ENCODE measurements at places on chromosomes 6 and 20. TPM values are rescaled to one million over a fixed set of nuclear protein-coding genes. Genes with fewer than 3 reads are reported as not detected.
A peak's percentile ranks its signal among the peaks of the same experiment; 100 is the strongest.

DNA sequence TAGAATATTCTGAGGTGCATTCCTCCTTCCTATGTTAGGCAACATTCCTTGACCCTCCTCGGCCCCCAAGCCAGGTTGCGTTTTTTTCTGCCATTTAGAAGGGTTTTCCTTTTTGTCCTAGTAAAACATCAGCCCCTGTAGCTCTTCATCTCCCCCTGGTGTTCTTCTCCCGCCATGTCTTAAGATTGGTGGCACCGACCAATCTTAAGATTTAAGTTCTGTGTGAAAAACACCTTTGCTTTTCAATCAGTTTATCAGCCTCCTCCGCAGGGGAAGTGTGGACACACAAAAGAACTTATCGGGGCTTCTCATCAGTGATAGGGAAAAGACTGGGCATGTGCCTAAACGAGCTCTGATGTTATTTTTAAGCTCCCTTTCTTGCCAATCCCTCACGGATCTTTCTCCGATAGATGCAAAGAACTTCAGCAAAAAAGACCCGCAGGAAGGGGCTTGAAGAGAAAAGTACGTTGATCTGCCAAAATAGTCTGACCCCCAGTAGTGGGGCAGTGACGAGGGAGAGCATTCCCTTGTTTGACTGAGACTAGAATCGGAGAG lies 719 bp upstream of the EDN1 start:
- H3K4me1 ChIP-seq = peaks cover 8% of the 10 kb centered on the region
- peak overlapping the region; percentile 54 for H3K27ac ChIP-seq
- no peaks in the 10 kb centered on the region for H3K27me3 ChIP-seq
- no peaks in the 10 kb centered on the region for H3K36me3 ChIP-seq
- DNase-seq = peak; percentile 62
- peak overlapping the region; percentile 88 for H3K4me3 ChIP-seq

DNA sequence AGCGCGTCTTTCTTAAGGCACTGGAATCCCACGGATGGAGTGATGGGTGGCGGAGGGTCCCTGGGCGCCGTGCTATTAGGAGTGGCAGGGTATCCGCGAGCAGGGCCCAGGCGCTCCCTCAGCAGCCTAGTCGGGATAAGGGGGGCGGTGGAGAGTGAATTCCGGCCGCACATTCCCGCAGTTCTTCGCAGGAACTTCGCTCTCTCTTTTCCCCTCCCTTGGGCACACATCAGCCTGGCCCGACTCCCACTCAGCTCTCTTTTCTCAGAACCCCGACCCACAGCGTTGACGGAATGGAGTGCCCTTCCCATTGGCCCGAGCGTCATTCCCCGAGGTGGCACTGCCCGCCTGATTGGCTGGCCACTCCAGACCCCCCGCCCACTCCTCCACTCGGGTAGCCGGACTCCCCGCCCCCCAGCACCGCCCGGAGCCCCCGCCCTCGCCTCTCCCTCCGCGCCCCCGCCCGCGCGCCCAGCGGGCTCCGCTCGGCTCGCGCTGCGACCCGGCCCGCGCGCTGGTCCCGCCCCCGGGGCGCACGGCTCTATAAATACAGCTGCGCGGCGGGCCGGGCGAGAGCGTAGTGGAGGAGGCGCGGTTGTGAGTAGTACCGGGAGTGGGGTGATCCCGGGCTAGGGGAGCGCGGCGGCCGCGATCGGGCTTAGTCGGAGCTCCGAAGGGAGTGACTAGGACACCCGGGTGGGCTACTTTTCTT lies at the start of gene ID4:
Gene ID4 (plus strand): TSS at position 572 of the 712 bp plus-strand sequence. CDS start 385 bp downstream, outside the sequence.
- no peaks in the 10 kb centered on the region for H3K4me1 ChIP-seq
- DNase-seq = no peak
- H3K27ac ChIP-seq = no peak within 1 kb of the TSS
- H3K27me3 ChIP-seq = no peaks in the 10 kb centered on the region

DNA sequence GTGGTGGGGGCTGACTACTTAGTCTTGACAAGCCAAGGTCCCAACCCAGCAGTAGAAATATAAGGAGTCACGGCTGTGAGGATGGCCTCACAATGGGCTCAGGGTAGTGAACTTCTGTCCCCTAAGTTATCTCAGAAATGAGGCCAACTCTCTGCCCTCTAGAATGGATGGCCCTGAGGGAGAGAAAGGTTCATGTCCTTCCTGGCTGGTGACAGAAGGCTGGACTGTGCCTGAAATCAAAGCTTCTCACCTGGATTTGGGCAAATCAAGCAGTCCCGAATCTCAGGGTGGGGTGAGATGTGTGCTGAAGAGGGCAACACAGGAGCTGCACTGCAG lies 12.7 kb downstream of the RRP36 start:
- H3K4me3 ChIP-seq = no peak overlapping the region
- no peak overlapping the region for H3K27ac ChIP-seq
- peaks cover 13% of the 10 kb centered on the region for H3K36me3 ChIP-seq
- H3K4me1 ChIP-seq = no peaks in the 10 kb centered on the region

DNA sequence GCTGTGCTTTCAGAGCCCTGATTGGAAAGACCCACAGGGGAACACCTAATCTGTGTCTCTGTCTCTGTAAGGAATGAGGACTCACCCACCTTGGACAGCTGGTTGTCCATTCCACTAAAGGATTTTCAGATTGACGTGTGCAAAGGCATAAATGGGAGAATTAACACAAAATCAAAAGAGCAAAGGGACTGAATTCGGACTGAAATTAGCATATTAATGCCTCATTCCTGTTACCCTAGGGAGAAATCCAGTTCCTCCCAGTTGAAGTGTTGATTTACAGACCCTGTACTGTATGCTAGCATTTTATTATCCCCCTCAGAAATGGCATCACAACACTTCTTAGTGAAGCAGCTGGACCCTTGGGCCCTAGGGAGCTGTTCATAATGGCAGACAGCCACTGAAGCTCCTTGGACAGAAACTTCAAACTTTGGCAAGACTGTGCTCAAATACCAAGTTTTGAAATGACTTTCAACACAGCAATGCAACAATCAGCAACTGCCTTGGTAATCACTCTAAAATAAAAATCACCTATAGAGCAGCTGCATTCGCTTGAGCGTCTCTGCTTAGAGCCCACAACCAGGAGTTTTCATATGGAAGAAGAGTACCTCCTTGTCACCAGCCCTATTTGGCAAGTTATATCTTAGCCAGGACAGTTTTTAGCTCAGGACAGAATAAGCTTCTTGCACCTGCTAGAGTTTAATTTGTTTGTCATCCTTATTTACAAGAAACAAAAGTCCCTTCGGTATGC lies 118.1 kb downstream of the TRDN start:
- H3K27ac ChIP-seq = no peak overlapping the region
- H3K4me3 ChIP-seq = no peak overlapping the region
- DNase-seq = no peak
- H3K4me1 ChIP-seq = no peaks in the 10 kb centered on the region
- no peaks in the 10 kb centered on the region for H3K27me3 ChIP-seq
- H3K36me3 ChIP-seq = no peaks in the 10 kb centered on the region

DNA sequence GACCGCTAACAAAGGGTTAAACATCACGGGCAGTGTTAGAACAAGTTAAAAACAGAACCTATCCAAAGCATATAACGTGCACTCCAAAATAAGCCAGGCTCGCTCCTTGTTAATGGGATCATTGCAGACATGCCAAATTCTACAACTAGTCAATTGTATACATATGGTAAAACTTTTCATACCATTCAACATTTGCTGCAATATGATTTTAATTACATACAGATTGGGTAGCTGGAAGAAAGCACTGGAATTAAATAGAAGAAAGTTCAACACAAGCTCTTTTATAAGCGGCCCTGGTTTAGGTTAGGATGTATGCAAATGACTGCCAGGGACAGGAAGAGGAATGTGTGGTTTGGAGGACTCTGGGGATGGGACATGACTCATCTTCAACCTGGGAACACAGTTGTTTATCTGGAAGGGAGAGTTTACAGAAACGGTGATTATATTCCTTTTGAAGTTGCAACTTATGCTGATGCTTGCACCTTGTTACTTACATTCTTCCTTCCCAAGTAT lies 62.5 kb upstream of the TIAM2 start:
- no peak overlapping the region for H3K27ac ChIP-seq
- H3K36me3 ChIP-seq = no peaks in the 10 kb centered on the region
- H3K27me3 ChIP-seq = no peaks in the 10 kb centered on the region
- no peak overlapping the region for H3K4me3 ChIP-seq
- 0 out of 2 replicates have a peak, but pooled peaks cover 2% of the 10 kb centered on the region for H3K4me1 ChIP-seq

GRCh38 chr6:129609635-129610034 lies 100.3 kb downstream of the ARHGAP18 start:
- H3K4me1 ChIP-seq = peaks cover 31% of the 10 kb centered on the region
- peaks cover 16% of the 10 kb centered on the region for H3K36me3 ChIP-seq
- H3K27ac ChIP-seq = no peak overlapping the region
- no peak overlapping the region for H3K4me3 ChIP-seq

The RAET1E gene
- not detected for total RNA-seq

DNA sequence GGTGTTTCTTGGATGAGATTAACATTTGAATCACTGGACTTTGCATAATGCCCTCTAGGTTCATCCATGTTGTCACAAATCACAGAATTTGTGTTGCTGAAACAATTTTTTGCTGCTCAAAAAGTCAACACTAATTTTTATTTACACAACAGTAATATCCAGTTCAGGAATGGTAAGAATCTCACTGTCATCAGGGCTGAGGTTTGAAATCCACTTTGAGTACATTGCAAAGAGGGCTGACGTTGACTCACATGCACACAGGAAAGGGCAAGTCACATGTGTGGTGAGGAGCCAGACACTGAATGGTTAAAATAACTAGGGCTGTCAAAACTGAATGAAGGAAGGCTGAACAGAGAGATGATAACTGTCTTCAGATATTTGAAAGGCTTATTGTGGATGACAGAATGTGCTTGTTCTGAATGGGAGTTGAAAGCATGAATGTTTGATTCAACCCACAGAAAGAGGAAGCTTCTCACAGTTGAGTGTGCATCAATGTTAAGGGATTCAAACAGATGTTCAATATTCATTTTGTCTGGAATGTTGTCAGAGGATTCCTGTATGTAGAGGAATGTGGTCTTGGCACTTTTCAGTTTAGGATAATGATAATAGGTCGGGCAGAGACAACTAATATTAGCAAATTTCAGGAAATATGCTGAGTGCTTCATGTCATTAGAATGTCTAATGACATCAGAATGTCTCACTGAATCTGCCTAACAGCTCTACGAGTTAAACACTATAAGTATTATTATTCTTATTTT lies 3.6 kb upstream of the ADGRG6 start:
- H3K27me3 ChIP-seq = peaks cover 2% of the 10 kb centered on the region
- DNase-seq = no peak
- H3K4me1 ChIP-seq = no peaks in the 10 kb centered on the region
- H3K36me3 ChIP-seq = no peaks in the 10 kb centered on the region
- no peak overlapping the region for H3K4me3 ChIP-seq

The TNFRSF6B gene
- total RNA-seq = not detected

GRCh38 chr20:57231951-57232428 lies 34.5 kb downstream of the BMP7 start:
- H3K4me3 ChIP-seq = no peak overlapping the region
- H3K27me3 ChIP-seq = 0 out of 2 replicates have a peak, but pooled peaks cover 5% of the 10 kb centered on the region
- no peak overlapping the region for H3K27ac ChIP-seq
- no peaks in the 10 kb centered on the region for H3K36me3 ChIP-seq
- no peaks in the 10 kb centered on the region for H3K4me1 ChIP-seq

DNA sequence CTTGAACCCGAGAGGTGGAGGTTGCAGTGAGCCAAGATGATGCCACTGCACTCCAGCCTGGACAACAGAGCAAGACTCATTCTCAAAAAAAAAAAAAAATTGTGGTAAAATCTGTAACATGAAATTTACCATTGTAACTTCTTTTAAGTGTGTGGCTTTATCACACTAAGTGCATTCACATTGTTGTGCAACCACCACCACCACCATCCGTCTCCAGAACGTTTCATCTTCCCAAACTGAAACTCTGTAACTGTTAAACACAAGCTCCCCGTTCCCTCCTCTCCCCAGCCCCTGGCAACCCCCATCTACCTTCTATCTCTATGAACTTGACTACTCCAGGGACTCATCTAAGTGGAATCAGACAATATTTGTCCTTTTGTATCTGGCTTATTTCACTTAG lies 29.7 kb downstream of the PDRG1 start:
- peaks cover 11% of the 10 kb centered on the region for H3K4me1 ChIP-seq
- no peak for DNase-seq
- no peak overlapping the region for H3K4me3 ChIP-seq
- no peaks in the 10 kb centered on the region for H3K27me3 ChIP-seq
